Left colon (tissue), 2 donors: ENCODE measurements at places on chromosomes 7 and 10. TPM values are rescaled to one million over a fixed set of nuclear protein-coding genes. Genes with fewer than 3 reads are reported as not detected.
A peak's percentile ranks its signal among the peaks of the same experiment; 100 is the strongest.

GRCh38 chr10:131094527-131095312 is 216.8 kb downstream of the TCERG1L start:
- no peak for DNase-seq

GRCh38 chr10:76112826-76113150 is 681.4 kb downstream of the LRMDA start:
- DNase-seq = no peak

DNA sequence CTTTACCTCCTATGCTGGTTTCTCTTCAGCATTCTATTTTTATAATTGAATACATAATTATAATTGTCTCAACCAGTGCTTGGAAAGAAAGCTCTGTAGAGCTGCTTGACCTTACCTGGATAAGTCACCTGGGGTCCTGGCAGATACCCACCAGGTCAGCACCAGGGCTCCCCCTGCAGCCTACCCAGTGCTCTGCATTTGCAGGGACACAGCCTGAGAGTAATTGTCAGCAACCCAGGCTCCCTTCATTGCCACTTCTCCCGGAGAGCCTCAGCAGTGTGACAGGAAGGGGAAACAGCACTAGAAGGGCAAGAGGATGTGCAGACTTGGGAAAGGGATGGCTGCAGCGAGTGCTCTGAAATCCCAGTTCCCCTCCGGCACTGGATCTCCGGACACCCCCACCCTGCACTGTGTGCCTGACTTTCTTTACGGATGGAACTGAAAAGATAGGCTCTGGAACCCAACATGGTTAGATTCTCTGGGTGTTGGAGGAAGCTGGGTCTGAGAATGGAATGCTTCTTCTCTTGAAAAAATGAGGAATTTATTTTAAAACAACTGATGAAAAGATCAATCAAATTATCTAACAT is 11.4 kb upstream of the PAX4 start:
- DNase-seq = no peak

DNA sequence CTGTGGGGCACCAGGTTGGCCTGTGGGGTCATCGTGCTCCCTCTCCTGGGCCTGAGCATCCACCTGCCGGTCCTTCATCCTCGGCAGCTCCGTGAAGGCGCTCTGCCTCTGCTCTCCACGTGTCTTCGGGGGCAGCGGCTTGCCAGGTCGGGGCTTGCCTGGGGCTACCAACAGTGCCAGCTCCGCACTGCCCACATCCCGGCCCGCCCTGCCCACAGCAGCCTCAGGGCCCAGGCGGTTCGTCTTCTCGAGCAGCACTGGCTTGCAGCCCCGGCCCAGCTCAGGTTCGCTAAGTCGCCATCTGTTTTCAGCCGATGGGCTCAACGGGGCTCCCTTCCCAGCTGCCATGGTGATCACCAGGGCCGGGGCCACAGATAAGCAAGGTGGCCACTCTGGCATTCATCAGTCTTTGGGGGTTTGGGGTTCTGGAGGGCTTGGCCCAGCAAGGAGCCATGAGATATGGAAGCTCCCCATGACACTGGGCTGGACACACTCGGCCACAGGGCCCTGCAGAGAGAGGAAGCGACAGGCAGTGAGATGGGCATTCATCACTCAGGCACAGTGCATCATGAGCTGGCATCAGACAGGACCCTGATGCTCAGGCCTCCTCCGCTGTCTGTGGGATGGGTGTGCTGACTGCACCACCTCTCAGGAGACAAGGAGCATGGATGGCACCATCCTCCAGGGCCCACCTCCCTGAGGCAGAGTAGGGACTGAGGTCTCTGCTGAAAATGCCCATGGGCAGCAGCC is 15.5 kb downstream of the ZNF488 start:
- DNase-seq = no peak

- DNase-seq = no peak
Measured at GRCh38 chr7:78780560-78780959, 672.9 kb downstream of the MAGI2 start.

GRCh38 chr7:132440151-132440550 is 136.1 kb downstream of the PLXNA4 start:
- no peak for DNase-seq

GRCh38 chr7:108308903-108309302 is 147.3 kb downstream of the NRCAM start:
- no peak for DNase-seq

GRCh38 chr10:63396133-63396761 is 69.5 kb downstream of the JMJD1C start:
- DNase-seq = no peak

DNA sequence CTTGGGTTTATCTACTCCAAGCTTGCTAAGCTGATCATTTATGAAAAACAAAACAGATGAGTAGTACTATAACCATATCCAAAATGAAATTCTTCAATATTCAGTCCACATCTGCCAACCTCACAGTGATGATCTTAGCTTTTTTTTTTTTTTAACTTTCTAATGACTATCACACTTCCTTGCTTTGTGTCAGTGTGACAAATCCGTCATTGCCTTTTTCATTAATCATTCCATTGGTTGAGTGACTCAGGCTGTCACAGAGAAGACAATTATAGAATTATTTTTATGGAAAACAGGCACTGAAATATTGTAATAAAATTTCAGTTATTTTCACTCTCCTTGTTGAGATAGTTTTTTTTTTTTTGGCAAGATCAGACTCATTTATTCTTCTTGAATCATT is 70.7 kb downstream of the CPVL start:
- DNase-seq = no peak

- no peak for DNase-seq
Measured at GRCh38 chr7:37309493-37309892, 139.2 kb downstream of the ELMO1 start.

DNA sequence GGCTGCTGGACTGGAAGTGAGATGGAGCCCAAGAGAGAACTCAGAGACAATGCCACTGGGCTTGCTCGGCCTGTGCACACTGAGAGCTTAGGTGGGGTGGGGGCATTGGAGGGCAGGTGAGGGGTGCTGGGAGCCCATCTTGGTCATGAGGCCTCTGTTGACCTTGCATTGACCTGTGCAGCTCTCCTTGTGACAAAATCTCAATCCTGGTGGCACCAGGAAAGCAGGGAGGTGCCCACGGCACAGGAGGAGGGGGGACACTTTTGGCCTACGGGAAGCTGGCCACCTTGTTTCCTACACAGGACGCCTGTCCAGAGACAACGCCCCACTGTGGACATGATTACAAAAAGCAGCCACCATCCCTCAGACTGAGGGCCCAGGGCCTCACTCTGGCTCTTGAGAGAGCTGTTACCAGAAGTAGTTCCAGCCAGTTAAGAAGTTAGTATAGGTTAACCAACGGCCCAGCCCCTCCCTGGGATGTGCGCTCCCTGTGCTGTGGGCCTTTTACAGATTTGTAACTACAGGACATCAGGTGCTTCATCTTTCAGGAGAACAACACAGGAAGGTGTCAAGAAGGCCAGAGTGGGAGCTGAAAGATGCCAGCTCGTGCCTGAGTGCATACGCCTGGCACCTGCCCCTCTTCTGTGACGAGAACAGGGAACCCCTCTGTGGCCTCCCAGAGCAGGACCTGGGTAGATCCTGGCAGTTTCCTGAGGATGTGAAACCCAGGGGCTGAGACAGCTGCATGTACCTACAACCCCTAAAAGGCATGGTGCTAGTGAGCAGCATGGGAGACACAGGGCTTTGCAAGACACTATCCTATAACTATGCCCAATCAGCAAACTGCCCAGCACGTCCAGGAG is 10.3 kb downstream of the PKD1L1 start:
- DNase-seq = no peak

DNA sequence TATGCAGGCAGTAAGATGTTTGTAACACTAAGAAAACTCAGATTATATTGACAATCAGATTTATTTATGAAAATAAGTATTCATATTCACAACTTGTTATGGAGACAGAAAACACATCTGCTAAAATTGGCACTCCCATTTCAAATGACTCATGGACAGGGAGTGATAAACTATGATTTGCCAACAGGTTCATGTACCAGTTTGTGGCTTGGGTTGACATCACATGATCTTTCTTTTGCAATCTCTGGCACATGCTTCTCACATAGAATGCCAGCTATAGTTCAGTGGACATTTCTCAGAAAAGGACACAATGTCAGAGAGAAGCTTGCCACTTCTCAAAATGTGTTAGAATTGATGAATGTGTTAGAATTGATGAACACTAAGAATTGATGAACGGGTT is 663.2 kb upstream of the ANKRD30A start:
- DNase-seq = no peak

DNA sequence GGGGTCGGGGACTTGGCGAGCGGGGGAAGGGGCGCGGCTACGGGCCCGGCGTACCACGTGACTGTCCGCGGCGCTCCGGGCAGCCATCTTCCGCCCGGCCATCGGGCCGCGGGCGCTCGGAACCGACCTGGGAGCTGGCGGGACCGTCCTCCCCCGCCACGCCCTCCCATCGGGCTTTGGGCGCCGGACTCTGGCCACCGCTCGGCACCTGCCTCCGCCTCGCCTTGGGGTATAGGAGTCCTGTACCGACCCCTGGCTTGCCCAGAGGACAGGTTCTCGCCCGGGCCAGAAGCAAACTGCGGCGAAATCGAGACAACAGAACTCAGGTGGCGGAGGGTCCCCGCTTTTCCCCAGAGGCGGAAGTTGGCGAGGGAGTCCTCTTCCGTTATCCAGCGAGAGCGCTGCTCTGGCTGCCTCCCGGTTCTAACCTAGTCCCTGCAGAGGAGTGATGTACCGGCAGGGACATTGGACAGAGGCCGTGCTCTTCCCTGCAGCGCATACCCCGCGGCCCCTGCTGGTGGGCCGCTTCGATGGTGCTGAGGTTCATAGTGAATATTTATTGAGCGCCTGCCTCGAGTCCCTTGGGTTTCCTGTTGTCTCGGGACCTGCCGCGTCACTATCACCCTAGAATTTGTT is 1.2 kb upstream of the SGMS1 start:
- DNase-seq = peak; percentile 87

- DNase-seq = no peak
Measured at GRCh38 chr10:3830946-3831345, 45.9 kb upstream of the KLF6 start.

ADGRA1 gene
- not detected for total RNA-seq

NKX1-2 gene
- not detected for total RNA-seq

CLDN12 gene
- 68.2 TPM for total RNA-seq
